Upper lobe of right lung (tissue), 1 donor: ENCODE measurements at places on chromosomes 1 and 21. TPM values are rescaled to one million over a fixed set of nuclear protein-coding genes. Genes with fewer than 3 reads are reported as not detected.
A peak's percentile ranks its signal among the peaks of the same experiment; 100 is the strongest.

DNA sequence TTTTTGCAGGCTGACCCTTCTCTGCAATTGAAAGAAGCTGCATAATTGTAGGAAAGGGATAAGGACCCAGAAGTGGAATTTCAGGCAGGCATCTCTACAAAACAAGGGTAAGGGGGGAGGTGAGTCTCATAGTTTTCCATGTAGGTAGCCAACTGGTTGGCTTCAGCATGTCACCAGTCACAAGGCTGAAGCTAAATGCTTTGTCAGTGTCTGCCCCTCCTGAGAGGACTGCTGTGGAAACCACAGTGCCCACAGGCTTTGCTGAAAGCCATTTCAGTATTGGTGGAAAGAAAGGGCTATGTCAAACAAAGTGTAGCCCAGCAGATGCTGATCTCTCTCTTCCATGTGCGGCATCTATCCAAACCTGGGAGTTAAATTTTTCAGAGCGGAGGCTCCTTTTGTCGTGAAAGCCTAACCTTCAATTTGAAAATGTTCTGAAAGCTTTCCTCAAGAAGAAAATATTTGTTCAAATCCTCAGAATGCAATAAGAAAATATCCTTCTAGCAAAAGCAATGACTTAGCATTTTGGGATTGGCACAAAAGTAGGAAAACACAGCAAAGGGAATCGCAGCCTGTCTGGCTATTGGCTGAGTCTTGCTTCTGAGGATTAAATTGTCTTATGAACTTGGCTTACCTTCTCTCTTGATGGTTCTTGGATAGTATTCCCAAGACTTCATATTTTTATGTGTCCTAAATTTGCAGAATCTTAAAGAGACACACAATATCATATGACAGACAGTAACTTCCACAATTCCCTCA, 591.7 kb downstream of the PLPP3 start:
- DNase-seq, result no peak

The AK5 gene
- total RNA-seq, result not detected

The ALG14 gene
- 3.4 TPM for total RNA-seq

The SLC9C2 gene
- total RNA-seq, result 0.26 TPM

GRCh38 chr1:218969006-218969405, 204.7 kb upstream of the LYPLAL1 start:
- no peak for DNase-seq

The SLAMF6 gene
- total RNA-seq, result 4.4 TPM

DNA sequence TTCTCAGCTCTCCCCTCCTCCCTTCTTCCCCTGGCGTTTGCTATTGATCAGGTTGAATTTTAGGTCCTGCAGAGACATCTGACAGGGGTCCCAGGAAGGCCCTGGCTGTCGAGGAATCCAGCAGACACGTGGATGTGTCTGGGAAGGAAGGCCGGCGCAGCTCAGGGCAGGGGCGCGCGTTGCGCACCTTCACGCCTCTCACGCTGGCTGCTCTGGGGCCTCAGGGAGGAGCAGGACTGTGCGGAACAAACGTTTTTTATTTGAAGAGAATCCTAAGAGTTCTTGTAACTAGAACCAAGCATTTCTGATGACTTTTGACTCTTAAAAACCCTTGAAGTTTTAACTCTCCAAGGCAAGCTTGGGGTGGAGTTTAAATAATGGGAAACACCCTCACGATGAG, 54.2 kb downstream of the SLC37A1 start:
- DNase-seq, result peak; percentile 79

DNA sequence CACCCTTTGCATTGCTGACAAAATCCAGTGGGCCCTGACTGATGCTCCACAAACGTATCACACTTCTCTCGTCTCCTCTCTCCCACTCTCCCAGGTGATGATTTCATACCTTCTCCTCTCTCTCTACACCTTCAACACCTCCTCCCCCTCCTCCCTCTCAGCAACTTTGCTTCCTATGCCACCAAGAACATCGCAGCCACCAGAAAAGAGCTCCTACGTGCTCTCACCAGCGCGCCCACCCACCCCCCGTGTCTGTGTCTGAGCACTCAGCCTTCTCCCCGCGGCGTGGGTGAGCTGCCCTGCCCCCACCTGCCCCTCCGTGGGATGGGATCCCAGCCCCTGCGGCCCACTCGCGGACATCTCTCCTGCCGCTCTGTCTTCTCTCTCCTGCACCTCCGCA, 55.1 kb upstream of the COX20 start:
- no peak for DNase-seq

DNA sequence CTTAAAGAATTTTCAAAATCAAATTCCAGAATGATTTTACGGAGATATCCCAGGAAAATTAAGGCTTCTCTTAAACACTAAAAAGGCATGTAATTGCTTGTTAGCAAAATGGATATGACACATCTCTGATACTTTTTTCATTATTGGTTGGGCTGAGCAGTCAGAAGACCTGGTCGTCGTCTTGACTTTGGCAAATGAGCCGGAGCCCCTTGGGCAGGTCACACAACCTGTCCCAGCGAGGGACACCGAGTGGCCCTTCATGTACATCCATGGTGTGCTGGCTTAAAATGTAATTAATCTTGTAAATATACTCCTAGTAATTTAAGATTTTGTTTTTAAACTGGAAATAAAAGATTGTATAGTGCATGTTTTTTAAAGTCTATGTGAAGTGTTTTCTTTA, 33.9 kb downstream of the IFNGR2 start:
- no peak for DNase-seq

GRCh38 chr1:204961765-204962419, 81.1 kb upstream of the CNTN2 start:
- no peak for DNase-seq

DNA sequence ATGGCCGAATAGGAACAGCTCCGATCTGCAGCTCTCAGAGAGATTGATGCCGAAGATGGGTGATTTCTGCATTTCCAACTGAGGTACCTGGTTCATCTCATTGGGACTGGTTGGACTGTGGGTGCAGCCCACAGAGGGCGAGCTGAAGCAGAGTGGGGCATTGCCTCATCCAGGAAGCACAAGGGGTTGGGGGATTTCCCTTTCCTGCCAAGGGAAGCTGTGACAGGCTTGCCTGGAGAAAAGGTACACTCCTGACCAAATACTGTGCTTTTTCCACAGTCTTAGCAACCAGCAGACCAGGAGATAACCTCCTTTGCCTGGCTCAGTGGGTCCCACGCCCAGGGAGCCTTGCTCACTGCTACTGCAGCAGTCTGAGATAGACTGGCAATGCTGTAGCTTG, 66.9 kb downstream of the HSD3B1 start:
- DNase-seq, result no peak

The SLC37A1 gene
- 21.6 TPM for total RNA-seq

DNA sequence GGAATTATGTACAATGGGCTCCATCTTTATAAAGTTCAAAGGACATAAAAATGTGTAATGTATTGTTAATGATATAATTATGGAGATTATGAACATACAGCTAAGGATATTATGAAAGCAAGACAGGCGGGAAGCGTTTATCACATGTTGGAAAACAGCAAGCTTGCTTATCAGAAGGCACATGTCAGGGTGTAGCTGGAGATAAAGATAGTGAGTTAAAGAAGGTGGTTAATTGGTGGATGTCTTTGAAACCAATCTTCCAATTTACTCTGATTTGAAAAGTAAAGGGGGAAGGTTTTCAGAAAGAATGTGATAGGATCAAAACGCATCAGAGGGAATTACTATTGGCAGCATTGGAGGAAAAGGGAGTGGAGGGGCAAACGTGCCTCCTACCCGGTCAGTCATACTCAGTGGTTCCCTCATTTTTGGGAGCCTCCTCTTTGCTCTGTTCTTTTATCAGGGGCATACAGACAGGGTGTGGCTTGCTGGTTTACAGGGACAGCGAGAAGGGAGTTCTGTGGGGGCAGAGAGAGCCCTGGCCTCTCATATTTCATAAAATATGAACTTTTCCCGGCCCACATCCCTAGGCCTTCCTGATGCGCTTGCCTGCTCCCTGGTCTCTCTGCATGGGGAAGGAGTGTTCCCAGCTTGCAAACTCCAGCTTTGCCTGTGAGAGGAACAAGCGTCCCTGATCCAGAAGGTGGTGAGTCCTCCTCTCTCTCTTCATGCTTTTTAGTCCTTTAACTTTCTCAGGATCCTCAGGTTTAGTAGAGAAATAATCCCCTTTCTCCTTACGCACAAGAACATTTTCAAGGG, 8.0 kb upstream of the SVBP start:
- DNase-seq, result no peak

GRCh38 chr1:185158800-185159199, 1.8 kb downstream of the SWT1 start:
- no peak for DNase-seq

DNA sequence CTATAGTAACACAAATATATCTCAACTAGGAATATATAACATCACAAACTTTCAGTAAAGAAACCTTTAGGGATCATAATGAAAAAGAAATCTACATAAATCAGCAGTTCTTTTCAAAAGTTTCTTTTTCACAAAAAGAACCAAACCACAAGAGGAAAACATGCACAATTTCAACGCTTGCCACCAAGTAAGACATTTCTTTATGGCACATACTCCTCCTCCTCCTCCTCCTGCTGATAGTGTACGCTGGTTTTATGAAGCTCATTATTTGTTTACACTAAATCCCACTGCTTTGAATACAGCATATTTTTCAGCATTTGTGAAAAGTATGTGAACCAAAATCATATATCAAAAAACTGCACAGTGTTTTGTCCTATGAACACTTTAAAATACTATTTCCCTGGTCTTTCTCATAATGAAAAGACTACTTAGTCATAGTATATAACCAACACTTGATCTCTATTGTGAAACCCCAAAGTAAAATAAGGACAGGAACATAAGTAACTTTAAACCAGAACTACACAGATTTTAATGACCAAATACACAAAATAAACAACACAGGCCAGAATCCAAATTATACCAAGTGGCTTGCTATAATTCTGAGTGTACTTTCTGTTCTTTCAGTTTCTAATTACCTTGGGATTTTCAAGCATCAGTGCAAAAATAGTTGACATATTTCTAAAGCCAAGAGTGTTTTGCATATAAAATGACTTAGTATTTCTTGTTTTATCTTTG, 184.2 kb downstream of the EIF4G3 start:
- no peak for DNase-seq

The REN gene
- 0.81 TPM for total RNA-seq

- peak; percentile 94 for DNase-seq
Measured at GRCh38 chr1:2199042-2199810, 4.7 kb upstream of the FAAP20 start.

- no peak for DNase-seq
Measured at GRCh38 chr1:229570891-229571516, 12.5 kb upstream of the ABCB10 start.

The SMIM11 gene
- 21.8 TPM for total RNA-seq

GRCh38 chr1:244060686-244061085, 9.6 kb downstream of the ZBTB18 start:
- no peak for DNase-seq

DNA sequence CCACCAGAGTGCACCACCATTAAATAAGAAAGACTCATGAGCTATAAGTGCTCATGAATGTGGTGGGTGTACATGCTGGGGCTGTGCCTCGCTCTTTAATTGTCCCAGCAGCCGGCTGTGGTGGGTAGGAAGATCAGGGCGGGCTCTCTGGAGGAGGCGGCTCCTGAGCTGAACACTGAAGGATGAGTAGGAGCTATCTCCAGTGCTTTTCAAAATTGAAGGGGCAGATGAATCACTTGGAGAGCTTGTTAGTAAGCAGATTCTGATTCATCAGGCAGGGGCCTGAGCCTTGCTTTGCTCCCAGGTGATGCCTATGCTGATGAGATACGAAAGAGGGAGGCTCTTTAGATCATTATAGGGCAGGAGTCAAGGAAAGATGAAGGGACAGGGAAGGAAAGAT, 54.1 kb downstream of the ETS2 start:
- no peak for DNase-seq

GRCh38 chr1:218878369-218878768, 295.3 kb upstream of the LYPLAL1 start:
- DNase-seq, result no peak

GRCh38 chr1:163821679-163822078, 499.9 kb downstream of the NUF2 start:
- no peak for DNase-seq

DNA sequence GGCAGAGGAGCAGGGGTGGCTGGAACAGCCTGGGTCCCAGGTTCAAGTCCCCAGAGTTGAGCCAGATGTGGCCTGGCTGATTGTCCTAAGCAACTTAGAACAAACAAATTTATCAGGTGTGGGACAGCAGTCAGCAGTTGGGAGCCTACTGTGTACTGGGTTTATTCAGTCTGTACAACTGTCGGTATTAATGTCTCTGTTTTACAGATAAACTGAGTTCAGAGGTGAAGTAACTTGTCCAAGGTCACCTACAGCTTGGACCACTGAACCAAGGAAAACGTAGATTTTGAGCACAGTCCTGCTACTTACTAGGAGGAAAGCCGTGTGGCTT, 14.6 kb upstream of the TRIM63 start:
- DNase-seq, result no peak

DNA sequence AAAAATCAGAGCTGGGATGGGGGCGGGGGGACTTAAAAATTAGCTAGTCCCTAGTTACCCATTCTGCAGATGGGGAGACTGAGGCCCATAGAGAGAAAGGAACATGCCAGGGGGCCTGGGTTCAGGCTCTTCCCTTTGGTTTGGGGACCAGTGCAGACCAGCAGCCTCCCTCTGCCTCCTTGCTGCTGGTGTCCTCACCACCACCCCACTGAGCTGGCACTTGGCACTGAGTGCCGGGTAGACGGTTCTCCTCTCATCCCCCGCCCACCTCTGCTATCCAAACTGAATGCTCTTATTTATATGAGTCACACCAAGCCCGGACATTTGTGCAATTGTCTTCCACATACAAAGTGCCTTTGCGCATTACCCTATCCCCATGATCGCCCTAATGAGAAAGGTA, 39.2 kb downstream of the CAMK2N1 start:
- peak; percentile 36 for DNase-seq

The CYB561D1 gene
- 13.1 TPM for total RNA-seq

- DNase-seq, result no peak
Measured at GRCh38 chr1:19096036-19096833, 113.8 kb downstream of the UBR4 start.

DNA sequence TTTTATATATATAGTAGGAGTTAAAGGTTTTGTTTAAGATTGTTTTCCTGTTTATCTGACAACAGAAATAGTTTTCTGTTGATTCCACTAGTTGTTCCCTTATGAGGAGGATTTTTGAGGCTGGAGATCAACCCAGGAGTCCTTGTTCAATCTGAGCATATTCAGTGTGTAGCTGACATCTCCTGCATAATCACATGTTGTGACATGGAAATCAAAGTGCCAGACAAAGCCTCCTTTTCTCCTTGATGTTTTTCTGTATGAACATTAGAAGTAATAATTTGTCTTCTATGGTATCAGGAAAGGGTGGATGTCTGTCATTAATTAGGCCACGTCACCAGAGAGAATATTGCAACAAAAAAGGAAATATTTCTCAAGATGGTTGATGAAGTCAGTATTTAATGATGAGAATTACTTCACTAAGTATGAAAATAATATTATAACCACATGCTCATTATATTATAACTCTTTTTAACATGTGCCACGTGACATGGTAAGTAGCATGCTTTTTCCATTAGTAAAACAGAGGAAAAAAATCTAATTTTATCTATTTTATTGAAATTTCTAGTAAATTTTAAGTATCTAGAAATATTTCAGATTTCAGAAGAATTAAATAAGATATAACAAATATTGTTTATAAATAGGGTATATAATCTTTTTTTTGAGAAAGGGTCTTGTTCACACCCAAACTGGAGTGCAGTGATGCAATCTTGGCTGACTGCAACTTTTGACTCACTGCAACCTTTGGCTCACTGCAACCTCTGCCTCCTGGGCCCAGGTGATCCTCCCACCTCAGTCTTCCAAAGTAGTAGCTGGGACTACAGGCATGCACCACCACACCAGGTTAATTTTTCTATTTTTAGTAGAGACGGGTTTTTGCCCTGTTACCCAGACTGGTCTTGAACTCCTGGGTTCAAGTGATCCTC, 223.5 kb downstream of the HMCN1 start:
- DNase-seq, result no peak
